ENCODE measurements at places on chromosomes 7 and 10.
A peak's percentile ranks its signal among the peaks of the same experiment; 100 is the strongest.

DNA sequence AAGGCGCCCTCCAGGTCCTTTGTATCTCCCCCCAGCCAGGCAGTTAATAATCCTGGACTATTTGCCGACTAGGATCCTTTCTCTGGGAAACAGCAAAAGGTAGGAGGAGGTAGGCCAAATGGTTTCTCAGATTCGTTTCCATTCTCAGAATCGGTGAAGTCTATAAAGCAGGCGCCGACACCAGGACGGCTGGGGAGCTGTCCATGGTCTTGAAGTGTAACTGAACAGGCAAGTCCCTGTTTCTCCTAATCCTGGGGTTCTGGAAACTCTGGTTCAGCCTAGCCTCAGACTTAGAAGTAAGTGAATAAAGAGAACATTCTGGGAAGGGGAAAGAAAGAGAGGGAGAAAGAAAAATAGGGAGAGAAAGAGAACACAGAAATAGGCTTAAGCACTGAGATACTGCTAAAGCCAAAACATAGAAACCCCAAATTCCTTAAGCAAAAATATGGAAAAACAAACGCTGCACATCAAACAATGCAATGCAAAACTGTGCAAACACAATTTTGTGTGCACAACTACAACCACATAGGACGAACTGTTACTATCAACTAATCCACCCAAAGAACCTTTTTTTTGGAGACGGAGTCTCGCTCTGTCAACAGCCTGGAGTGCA is 11.1 kb upstream of the INA start:
- peak; percentile 41 for DNase-seq

DNA sequence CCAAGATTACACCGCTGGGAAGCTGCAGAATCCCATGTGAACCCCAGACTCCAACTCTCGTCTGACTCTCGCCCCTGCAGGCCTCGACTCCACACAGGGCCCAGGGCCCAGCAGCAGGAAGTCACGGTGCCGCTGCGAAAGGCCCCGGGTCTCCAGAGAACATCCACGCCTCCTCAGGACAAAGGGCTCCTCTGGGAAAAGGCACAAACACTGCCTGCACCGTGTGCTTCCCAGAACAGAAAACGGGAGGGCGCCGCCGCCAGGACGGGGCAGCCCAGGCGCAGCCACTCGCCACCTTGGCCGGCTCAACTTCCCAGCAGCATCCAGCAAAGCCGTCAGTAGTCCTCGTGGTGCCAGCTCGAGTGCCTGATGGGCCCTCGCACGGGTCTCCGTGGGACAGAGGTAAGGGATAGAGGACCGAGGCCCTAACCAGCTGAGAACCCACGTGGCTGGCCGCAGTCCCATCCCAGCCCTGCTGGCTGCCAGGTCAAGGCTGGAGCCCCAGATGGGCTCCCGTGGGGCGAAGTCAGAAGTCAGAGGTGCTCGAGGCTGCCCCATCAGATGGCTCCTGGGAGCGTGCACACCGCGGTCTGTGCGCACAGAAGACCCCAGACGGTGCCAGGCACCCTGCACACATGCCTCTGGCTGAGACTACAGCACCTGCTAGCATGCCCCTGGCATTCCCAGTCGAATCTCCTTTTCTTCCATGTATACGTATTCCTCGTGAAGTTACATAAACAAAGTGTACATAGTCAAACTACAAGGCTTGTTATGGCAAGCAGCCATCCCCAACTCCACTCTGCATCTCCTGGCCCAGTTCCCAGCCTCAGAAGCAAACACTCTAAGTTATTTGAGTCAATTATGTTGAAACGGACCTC is 60.2 kb downstream of the MAD1L1 start:
- DNase-seq: peak; percentile 82

- DNase-seq: no peak
Measured at GRCh38 chr10:74394416-74394969, 243.5 kb downstream of the ADK start.

DNA sequence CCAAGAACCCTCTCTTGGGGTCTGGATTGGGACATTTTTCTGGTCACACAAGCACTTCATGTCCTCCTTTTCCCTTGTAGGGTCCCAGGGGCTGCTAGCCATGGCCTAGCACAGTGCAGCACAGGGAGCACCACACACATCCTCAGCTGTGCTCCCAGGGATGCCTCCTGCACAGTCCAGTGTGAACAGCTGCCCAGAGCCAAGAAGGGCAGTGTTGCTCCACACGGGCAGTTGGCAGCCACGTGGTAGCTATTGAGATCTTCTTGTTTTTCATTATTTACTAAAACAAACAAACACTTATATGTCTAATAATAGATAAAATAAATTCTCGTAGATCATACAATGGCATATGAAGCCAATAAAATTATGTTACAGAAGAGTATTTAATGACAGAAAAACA is 13.9 kb upstream of the LANCL2 start:
- no peak for DNase-seq

GRCh38 chr7:93115796-93116195 is 2.0 kb downstream of the SAMD9 start:
- DNase-seq: peak; percentile 25

- no peak for DNase-seq
Measured at GRCh38 chr7:915291-916218, 38.9 kb downstream of the ADAP1 start.

- DNase-seq: no peak
Measured at GRCh38 chr10:92203919-92204623, 86.8 kb downstream of the CPEB3 start.

GRCh38 chr7:50308203-50308531 is 3.7 kb downstream of the IKZF1 start:
- no peak for DNase-seq

DNA sequence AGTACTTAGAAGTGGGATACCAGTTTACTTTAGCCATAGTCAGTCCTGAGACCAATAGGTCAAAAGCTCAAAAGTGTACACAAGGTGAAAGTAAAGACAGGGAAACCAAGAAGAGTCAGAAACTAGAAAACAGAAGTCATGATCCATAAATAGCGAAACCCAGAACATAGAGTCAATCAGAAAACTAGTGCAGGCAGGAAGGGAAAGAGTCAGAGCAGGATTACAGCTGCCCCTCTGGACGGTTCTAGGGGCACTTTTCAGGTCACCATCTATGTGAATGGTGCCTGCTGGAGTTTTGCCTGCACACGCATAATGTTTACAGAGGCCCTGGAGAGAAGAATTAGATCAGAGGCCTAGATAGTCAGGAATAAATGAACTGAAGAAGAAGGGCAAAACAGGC is 22.4 kb upstream of the DMTF1 start:
- no peak for DNase-seq

DNA sequence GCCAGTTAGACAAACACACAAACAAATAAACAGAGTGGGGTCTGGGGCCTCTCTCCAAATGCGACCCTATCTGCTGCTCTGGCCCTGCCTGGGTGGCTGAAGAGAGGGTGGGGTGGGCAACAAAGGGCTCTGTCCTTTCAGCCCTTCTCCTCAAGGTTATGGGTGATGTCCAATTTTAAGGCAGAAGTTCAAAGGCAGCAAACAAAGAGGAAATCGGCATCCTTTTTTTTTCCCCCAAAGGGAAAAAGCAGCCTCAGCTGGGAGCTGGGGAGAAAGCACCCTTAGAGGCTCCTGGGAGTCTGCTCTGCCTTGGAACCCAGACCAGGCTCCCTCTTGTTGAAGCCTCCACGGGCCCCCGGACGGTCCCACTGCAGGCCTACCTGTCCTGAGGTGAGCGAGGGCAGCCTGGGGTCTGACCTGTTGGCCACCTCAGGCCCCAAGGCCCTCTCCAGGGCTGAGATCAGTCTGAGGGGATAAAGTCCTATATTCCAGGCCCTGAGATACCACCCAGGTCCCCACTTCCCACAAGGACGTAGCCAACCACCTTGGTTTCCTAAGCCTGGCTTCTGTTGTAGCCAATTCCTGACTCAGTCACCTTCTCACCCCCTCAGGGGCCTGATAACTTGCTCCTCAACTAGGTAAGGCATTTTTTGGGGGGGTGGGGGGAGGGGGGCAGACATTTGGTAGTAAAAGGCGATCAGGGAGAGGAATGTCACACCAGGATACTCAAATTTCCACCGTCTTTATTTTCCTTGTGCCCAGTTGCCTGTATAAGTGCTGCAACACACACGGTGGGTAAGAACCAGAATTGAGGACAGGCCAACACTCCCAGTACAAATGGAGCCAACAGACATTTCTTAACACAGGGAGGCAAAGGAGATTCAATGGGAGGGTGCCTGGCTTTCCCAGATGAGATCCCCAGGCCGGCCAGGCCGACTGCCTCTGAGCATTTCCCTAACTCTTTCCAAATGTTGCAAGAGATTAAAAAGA is 4.3 kb downstream of the HOXA11 start:
- no peak for DNase-seq

DNA sequence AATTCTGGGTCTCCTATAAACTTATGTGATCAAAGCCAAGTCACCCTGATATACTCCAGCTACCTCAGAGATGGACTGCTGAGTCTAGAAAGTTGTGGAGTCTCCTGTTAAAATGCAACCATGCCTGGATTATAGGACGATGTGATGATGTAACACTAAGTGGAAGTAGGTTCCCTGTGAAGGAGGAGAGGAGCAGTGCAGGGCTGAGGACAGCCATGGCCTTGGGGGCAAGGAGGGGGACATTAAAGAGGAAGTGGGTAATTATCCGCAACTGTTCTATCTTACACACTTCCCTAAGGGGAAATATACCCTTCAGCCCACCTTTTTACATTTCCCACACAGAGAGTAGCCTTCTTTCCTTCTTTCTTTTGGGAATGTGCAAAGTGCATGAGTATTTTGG is 63.8 kb downstream of the MTPN start:
- no peak for DNase-seq

- no peak for DNase-seq
Measured at GRCh38 chr7:156019308-156019707, 207.0 kb upstream of the SHH start.

- DNase-seq: no peak
Measured at GRCh38 chr10:102120991-102121738, 997 bp upstream of the LDB1 start.

- no peak for DNase-seq
Measured at GRCh38 chr10:132493756-132494290, 43.8 kb upstream of the INPP5A start.

GRCh38 chr10:60114765-60115586 is 208.6 kb upstream of the CCDC6 start:
- DNase-seq: peak; percentile 55

- no peak for DNase-seq
Measured at GRCh38 chr10:89217057-89217990, 10.2 kb upstream of the CH25H start.

GRCh38 chr10:130960531-130960930 is 351.0 kb downstream of the TCERG1L start:
- no peak for DNase-seq

- DNase-seq: peak; percentile 78
Measured at GRCh38 chr10:26780793-26781601, 79.8 kb downstream of the ABI1 start.

GRCh38 chr7:144720149-144720548 is 115.7 kb downstream of the TPK1 start:
- DNase-seq: peak; percentile 3

GRCh38 chr10:43863859-43864591 is 215.3 kb upstream of the ZNF32 start:
- no peak for DNase-seq

GRCh38 chr10:19719284-19719683 is 96.9 kb upstream of the PLXDC2 start:
- peak; percentile 71 for DNase-seq

DNA sequence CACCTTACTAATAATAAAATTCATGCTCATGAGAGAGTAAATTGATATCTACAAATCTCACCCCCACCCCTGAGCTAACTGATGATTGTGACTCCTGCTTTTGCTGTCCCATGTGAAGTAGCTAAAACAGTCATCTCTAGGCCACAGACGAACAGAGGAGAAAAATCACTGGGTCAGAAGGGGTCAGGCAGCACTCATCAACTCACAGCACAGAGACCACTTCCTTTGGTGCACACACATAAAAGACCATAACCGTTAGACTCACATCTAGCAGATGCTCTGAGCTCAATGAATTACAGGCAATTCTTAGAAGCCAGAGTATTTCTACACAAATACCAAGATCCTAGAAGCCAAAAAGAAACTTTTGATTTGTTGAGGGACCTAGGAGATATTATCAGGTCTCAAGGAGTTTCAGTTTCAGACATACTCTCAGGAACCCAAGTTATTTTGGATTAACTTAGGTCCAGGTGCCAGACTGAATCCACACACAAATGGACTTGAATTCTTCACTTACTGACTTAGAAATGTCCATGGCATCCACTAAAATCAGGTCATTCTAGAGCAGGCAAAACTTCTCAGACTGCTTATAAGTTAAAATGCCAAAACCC is 65.0 kb upstream of the TES start:
- DNase-seq: no peak

- no peak for DNase-seq
Measured at GRCh38 chr7:66859794-66860645, 61.0 kb upstream of the TMEM248 start.

- no peak for DNase-seq
Measured at GRCh38 chr10:80452069-80452468, 2.0 kb upstream of the TSPAN14 start.

DNA sequence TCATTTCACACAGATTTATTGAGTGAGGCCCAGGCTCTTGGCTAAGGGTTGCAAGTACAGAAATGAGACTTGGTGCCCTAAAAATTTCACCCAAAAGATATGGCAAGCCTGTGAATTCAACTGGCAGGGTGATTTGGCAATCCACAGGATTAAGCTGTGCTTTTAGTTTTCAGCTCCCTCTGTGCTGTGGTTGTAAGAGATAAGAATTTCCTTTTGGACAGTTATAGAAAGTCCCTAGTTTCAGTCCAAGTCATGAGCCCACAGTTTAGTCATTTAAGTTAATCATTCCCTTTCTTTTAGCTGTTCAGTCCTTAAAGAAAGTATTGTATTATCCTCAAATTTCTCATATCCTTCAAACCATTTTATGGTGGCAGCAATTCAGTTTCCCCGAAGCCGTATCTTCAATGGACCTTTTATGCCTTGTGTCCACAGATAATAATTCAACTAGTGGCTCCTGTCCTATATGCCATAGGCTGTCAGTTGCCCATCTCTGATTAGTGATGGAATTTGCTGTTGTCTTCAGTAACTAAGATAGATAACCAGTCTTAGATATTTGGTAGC is 73.4 kb upstream of the NAMPT start:
- DNase-seq: no peak

DNA sequence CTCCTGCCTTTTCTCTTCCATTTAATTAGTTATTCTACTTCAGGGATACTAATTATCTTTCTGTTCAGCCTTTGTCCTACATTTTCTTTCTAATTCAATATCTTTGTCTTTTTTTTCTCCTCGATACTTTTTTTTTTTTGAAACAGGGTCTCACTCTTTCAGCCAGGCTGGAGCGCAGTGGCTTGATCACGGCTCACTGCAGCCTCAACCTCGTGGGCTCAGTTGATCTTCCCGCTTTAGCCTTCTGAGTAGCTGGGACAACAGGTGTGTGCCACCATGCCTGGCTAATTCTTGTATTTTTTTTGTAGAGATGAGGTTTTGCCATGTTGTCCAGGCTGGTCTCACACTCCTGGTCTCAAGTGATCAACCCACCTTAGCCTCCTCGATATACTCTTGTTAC is 38.9 kb downstream of the CCSER2 start:
- DNase-seq: no peak

- no peak for DNase-seq
Measured at GRCh38 chr10:78443900-78444571, 410.4 kb downstream of the RPS24 start.
